Right ventricle myocardium inferior (tissue), 1 donor: ENCODE measurements at places on chromosomes 5 and 9. TPM values are rescaled to one million over a fixed set of nuclear protein-coding genes. Genes with fewer than 3 reads are reported as not detected.

Gene DROSHA
- 30.3 TPM for total RNA-seq

- no peak for DNase-seq
These were observed 375.2 kb upstream of the IRX2 start for GRCh38 chr5:3126639-3127038.

Gene ST6GALNAC6
- total RNA-seq, result 43.3 TPM

- no peak for DNase-seq
These were observed 182.2 kb downstream of the MCTP1 start for GRCh38 chr5:95102687-95103086.

Gene ADAMTS13
- total RNA-seq, result 3.6 TPM

GRCh38 chr5:125151150-125151900 lies 404.9 kb upstream of the ZNF608 start:
- DNase-seq, result no peak

DNA sequence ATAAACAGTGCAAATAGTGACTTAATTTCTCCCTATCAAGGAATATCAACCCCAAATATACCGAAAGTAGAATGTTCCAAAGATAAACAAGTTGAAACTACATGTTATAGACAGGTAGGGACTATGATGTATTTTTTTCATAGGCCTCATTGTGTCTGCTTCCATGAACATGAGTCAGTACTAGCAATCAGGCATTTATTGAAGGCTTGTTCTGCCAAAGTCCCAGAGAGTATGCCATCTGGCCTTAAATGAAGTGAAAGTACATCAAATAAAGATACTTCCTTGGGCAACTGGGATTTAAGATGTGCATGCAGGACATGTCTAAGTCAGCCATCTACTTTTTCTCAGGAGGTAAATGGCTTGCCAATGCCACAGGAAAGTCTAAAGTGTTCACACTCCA lies 6.5 kb downstream of the GHR start:
- no peak for DNase-seq

DNA sequence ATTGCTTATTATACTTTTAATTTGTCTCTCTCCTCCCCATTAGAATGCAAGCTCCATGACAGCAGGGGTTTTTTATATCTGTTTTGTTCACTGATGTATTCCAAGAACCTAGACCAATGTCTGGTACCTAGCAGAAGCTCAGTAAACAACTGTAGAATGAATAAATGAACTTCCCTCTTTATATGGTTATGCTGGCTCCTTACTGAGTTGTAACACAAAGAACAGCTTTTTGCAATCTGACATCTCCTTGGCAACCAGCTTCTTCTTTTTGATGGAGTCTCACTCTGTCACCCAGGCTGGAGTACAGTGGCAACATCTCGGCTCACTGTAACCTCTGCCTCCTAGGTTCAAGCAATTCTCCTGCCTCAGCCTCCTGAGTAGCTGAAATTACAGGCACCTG lies 13.6 kb downstream of the TRMO start:
- no peak for DNase-seq

GRCh38 chr5:58046371-58046770 lies 413.5 kb downstream of the PLK2 start:
- DNase-seq, result no peak

Gene IL33
- total RNA-seq, result 29.6 TPM

GRCh38 chr5:36017004-36017403 lies 25.8 kb upstream of the UGT3A1 start:
- DNase-seq, result no peak

DNA sequence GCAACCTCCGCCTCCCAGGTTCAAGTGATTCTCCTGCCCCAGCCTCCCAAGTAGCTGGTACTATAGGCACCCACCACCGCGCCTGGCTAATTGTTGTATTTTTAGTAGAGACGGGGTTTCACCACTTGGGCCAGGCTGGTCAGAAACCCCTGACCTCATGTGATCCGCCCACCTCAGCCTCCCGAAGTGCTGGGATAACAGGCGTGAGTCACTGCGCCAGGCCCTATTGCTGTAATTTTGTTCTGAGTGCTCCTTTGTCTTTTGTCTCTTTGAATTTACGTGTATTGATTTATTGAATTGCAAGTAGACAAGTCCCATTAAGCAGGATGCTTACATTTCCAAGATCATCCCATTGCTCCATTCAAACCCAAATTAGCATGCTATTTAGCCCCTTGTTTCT lies 186.7 kb downstream of the MSX2 start:
- DNase-seq, result no peak

DNA sequence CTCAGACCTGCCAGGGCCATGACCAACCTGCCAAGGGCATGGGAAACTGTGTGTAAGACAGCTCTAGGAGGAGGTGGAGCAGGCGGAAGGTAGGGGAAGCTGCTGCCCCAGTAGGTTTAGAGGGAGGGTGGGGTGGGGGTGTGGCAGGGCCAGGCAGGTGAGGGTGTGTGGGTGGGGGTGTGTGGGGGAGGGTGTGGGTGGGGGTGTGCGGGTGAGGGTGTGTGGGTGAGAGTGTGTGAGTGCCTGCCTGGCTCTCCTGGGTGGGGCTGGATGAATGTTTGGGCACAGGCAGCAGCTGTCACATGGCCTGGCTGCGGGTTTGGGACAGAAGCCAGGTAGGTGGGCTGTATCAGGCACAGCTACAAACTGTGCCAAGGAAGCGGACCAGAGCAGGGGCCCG lies 8.8 kb upstream of the N4BP3 start:
- no peak for DNase-seq

Gene PCDHGA12
- total RNA-seq, result 6.5 TPM

Gene CYFIP2
- total RNA-seq, result 29.6 TPM

Gene SLC31A1
- 12.0 TPM for total RNA-seq

DNA sequence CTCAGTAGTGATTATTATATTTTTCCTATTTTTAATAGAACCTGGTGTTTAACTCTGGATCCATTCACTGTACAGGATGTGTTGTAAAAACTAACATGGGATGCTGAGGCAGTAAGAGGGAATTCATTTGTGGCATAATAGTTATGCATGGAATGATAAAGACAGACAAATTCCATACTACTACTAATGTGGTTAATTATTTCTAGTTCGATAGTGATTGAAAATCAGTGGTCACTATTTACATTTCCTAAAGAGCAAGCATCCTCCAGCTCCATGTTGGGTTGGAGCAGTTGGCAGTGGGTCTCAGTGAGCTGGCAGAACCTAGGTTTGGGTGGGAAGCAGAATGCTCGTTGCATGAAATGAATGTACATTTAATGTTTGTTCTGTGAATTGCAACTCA lies 122.6 kb downstream of the SAXO1 start:
- DNase-seq, result no peak

- DNase-seq, result peak; percentile 91
These were observed 25.0 kb upstream of the SPTLC1 start for GRCh38 chr9:92140074-92140753.

Gene SPATA31E1
- not detected for total RNA-seq

DNA sequence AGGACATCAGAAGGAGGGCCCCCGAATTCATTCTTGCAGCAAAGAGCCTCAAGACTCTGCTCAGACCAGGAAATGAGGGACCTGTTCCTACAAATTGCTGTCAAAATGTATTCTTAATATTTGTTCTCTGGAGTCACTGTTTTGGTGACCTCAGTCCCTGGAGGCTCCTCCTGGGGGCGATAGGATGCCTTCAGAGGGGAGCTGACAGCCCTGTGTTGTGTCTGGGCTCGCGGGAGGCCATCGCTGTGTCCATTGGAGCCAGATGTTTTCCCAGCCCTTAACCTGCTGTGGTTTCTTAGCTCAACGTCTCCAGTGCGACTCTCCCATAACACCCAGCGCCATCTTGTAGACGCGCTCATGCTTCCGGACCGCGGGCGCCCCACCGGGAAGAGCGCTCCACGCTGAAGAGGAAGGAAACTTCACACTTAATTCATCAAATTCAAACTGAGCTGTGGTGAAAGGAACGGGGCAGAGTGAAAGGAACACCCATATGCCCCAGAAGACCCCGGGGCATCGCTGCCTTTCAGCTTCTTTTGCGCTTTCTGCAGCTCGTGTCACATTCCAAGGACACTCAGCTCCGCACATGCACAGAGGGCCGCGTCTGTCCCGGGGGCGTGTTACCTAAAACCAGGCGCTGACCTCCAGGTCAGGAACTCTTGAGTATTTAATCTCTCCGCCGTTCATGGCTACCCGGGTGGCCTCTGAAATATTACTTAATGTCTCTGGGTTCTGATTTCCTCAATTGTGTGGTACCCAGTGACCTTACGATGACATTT lies 112.3 kb upstream of the GDNF start:
- no peak for DNase-seq

DNA sequence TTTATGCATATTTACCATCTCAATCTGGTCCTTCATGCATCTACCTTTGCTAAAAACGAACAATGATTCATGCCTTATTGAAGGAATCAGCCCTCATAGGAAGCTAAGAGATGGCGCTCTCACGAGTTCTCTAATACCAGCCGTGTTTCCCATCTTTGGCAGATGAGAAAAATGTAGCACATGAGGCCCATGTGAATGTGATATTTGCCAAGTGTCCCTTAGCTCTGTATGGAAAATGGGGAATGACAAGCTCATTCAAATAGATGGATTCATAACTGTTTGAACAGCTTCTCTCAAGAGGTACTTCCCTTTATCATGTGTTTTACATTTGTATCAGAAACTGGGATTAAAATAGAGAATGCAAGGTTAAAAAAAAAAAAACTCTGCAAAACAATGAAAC lies 66.1 kb downstream of the TTC39B start:
- no peak for DNase-seq

- peak; percentile 53 for DNase-seq
These were observed 34.9 kb downstream of the WNK2 start for GRCh38 chr9:93218671-93219420.

DNA sequence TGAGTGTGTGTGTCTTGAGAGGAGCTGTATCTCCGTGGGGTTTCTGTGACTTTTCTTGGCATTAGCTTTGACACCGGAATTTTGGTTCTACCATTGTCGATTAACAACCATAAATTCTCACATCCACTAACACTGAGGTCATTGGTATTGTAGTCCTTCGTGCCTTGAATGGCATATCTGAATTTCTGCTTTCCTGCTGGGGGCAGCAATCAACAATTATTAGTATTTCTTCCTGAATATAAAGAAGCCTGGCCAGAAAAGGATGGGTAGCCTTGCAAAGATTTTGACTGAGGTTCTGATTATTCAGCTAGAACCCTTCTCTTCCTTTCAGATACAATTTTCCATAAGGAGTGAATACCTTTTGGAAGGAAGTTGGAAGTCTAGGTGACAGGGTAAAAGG lies 33.5 kb upstream of the SHOC1 start:
- no peak for DNase-seq

- DNase-seq, result no peak
These were observed 2.4 kb upstream of the OR1K1 start for GRCh38 chr9:122797316-122798063.

- DNase-seq, result no peak
These were observed 129.2 kb downstream of the GOLPH3 start for GRCh38 chr5:32044939-32045338.

GRCh38 chr5:168877132-168877892 lies 298.1 kb upstream of the PANK3 start:
- no peak for DNase-seq

Gene FRRS1L
- 1.8 TPM for total RNA-seq

Gene VDAC1
- total RNA-seq, result 458 TPM

Gene SLC44A1
- total RNA-seq, result 16.8 TPM

DNA sequence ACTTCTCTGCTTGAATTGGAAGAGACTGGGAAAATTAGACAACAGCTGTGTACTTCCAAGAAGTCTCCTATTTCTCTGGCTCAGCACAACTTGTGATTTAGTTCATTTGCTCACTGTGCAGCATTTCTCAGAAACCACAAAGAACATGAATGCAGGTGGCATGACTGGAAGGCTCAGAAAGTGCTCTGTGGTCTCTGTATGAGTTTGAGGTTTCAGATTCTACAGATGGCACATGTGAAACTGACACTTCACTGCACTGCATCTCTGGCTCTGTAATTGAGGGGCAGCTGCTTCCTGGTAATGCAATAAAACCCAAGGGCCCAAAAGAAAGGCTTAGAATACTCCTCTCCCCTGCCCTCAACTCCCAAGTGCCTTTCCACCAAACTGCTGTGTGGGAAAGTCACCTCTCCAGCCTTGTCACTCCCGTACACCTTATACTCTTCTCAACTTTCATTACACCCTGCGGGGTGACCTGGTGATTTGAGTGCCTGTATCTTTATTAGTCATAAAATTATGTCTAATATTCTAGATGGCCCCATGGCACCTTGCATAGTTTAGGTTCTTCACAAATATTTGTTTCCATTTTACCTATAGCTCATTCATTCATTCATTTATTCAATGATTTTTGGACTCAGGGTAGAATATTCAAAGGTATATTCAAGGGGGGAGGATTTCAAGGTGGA lies 82.5 kb downstream of the ESM1 start:
- no peak for DNase-seq

- DNase-seq, result no peak
These were observed 9.9 kb upstream of the SPARC start for GRCh38 chr5:151696470-151697061.

DNA sequence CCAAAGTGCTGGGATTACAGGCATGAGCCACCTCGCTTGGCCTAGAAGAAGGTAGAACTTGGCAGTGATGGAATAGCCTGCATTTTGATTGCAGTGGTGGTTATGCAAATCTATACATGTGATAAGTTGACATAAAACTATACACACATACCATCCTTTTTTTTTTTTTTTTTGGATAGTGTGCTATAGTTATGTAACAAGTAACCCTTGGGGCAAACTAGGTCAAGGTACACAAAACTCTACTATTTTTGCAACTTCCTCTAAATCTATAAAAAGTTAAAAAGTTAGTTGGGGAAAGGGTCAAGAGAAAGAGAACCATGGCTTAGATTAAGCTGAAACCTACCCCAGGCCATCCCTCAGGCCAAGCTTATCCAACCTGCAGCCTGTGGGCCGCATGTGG lies 11.1 kb downstream of the TRIM14 start:
- no peak for DNase-seq

DNA sequence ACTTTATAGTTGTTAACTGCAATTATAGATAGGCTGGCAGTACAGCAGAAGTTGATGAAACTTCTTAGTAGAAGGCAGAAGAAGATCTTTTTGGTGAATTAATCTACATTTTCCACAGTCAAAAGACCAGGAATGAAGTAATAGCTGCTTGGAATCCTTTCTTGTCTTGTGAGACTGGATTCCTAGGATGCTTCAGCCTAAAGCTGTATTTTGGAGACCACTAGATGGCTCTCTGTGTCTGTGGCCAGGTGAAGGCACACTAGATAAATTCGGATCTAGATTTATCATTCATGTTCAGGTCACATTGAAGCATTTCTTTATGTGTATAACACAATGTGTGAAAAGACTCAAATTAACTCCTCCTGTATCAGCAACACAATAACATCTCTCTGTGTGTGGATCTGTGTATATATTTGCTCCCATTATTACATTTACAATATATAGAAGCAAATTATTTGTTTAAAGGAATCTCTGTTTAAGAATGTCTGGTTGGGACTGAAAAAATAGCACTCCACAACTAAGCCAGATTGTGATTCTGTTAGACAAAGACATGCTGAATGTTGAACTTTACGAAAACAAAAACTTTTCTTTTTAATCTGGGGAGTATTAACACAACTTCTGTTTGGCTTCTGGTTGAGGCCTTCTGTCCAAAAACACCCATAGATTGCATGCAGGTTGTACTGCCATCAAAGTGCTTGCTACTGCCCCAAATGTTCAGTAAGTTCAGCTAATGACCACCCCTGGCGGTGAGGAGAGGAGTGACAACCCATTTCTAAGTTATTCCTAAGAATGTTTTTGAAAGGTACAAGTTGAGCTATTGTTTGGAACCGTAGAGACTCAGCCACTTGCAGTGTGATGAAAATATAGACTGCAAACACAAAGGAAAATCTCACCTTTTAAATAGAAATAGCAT lies 10.6 kb downstream of the GRIN3A start:
- no peak for DNase-seq

- DNase-seq, result no peak
These were observed 254.4 kb downstream of the NDUFS4 start for GRCh38 chr5:53814819-53815218.
